M059J (cell line): ENCODE measurements at places on chromosomes 6 and 20. TPM values are rescaled to one million over a fixed set of nuclear protein-coding genes. Genes with fewer than 3 reads are reported as not detected.

- no peak for DNase-seq
Observed at GRCh38 chr6:94036024-94036423, 616.7 kb upstream of the EPHA7 start.

- DNase-seq = peak; percentile 94
Observed at GRCh38 chr6:4280707-4281106, 145.3 kb upstream of the ECI2 start.

MPC1 gene
- total RNA-seq = 42.3 and 46.1 TPM in 2 replicates

SMIM13 gene
- 16.4 and 26.8 TPM in 2 replicates for total RNA-seq

BMP2 gene
- 4.1 and 6.6 TPM in 2 replicates for total RNA-seq
